ENCODE measurements at places on chromosomes 13 and 19.

DNA sequence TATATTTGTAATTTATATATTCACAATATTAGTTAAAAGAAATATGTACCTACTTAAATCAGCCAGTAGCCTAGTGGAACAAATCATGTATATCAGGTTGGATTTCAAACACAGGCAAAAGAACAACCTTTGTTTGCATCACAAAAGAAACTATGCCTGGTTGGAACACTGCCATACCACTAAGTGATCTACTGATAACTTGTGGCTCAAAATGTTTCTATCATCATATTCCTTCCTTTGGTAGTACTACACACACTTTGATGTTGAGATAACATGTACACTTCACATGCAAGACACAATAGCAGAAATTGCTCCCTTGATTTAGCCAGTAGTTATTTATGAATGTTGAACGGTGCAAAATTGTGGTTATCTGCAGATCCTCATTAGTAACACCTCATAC, 146.0 kb upstream of the GPC6 start:
- H3K4me3 ChIP-seq = no peak overlapping the region
- DNase-seq = peak; percentile 2
- no peaks in the 10 kb centered on the region for H3K36me3 ChIP-seq
- H3K27ac ChIP-seq = no peak overlapping the region
- H3K27me3 ChIP-seq = no peaks in the 10 kb centered on the region

GRCh38 chr13:102212729-102213128, 189.1 kb downstream of the FGF14 start:
- no peaks in the 10 kb centered on the region for H3K27me3 ChIP-seq
- no peak overlapping the region for H3K4me3 ChIP-seq
- H3K27ac ChIP-seq = no peak overlapping the region
- H3K4me1 ChIP-seq = no peaks in the 10 kb centered on the region
- DNase-seq = no peak

GRCh38 chr13:102680842-102681740, 13.8 kb downstream of the METTL21C start:
- no peaks in the 10 kb centered on the region for H3K27me3 ChIP-seq
- H3K36me3 ChIP-seq = peaks cover 41% of the 10 kb centered on the region
- H3K27ac ChIP-seq = no peak overlapping the region
- H3K4me3 ChIP-seq = no peak overlapping the region
- no peaks in the 10 kb centered on the region for H3K4me1 ChIP-seq

DNA sequence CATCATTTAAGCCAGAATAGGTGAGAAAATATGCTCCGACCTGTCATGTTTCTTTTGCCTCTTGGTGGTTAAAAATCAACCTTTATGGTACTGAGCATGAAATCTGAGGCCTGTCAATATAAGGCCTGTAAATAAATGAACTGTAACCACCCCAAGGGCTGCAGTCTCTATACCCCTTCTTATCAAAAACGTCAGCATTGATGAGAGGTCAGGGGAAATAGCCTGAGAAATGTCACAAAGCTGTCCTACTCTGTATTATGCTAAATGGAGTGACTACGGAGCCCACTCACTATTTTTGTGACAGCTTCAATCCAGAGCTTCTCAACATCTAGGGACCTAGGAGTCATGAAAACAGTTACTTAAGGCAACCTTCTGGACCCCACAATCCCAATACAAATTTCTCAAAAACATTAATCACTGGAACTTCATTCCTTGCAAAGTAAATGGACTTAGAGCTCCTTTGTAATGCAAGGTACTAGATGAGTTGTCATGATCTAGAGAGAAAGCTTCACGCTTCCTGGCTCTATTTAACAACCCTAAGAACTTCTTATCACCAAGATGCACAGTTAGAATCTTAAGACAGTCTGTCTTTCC, 2.7 kb upstream of the RAP2A start:
- peaks cover 19% of the 10 kb centered on the region for H3K4me1 ChIP-seq
- H3K36me3 ChIP-seq = no peaks in the 10 kb centered on the region
- no peak overlapping the region for H3K27ac ChIP-seq

- H3K4me3 ChIP-seq = no peak overlapping the region
- no peak overlapping the region for H3K27ac ChIP-seq
- H3K4me1 ChIP-seq = no peaks in the 10 kb centered on the region
- H3K27me3 ChIP-seq = no peaks in the 10 kb centered on the region
Measured at GRCh38 chr13:70896136-70896535, 787.9 kb upstream of the KLHL1 start.

DNA sequence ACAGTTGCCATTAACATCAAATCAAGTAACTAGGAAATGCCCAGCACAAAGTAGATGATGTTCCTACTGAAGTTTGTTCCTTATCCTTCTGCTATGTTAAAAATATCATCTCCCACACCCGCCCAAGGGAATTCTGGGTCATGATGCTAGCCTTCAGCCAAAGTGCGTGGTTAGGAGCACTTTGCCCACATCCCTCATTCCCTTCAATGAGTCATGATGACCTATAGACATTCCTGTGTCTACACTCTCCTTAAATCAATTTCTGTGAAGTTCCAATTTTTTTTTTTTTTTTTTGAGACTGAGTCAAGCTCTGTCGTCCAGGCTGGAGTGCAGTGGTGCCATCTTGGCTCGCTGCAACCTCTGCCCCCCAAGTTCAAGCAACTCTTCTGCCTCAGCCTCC, 17.0 kb downstream of the RXFP2 start:
- H3K4me1 ChIP-seq = no peaks in the 10 kb centered on the region
- no peak for DNase-seq
- H3K36me3 ChIP-seq = no peaks in the 10 kb centered on the region
- no peak overlapping the region for H3K4me3 ChIP-seq

GRCh38 chr13:113410472-113411201, 42.7 kb downstream of the ADPRHL1 start:
- H3K4me1 ChIP-seq = peaks cover 6% of the 10 kb centered on the region
- H3K27ac ChIP-seq = no peak overlapping the region
- no peaks in the 10 kb centered on the region for H3K36me3 ChIP-seq
- no peaks in the 10 kb centered on the region for H3K27me3 ChIP-seq

GRCh38 chr13:71828564-71828963, 38.4 kb downstream of the DACH1 start:
- H3K4me3 ChIP-seq = no peak overlapping the region
- H3K27me3 ChIP-seq = no peaks in the 10 kb centered on the region
- no peak for DNase-seq
- H3K4me1 ChIP-seq = peaks cover 35% of the 10 kb centered on the region
- H3K36me3 ChIP-seq = no peaks in the 10 kb centered on the region

DNA sequence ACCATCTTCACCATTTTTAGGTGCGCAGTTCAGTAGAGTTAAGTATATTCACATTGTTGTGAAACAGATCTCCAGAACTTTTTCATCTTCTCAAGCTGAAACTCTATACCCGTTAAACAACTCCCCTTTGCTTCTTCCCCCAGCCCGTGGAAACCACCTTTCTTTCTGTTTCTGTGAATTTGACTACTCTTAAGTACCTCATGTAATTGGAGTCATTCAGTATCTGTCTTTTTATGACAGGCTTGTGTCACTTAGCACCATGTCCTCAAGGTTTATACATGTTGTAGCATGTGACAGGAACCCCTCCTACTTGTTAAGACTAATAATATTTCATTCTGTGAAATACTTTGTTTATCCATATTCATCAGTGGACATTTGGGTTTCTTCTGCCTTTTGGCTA, 52.8 kb downstream of the TNFRSF19 start:
- no peaks in the 10 kb centered on the region for H3K36me3 ChIP-seq
- DNase-seq = no peak
- H3K4me3 ChIP-seq = no peak overlapping the region
- no peak overlapping the region for H3K27ac ChIP-seq
- H3K27me3 ChIP-seq = no peaks in the 10 kb centered on the region

DNA sequence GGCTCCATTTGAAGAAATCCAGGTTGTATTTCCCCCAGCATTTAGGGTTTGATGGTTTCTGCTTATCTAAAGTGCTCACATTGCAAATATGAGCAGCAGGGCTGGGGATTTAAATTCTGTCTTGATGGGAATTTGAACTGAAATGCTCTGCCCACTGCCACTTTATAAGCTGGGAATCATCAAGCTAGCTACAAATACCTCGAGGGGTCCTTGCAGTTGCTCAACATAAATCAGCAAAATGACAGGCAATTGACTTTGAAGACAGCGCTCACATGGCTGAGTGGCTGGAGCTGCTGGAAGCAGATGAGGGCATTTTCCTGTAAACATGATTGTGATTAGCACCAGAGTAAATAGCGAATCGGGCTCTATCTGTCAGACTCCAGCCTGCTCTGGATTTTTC, 39.4 kb upstream of the MEDAG start:
- no peak for DNase-seq
- H3K27ac ChIP-seq = peak overlapping the region; percentile 63
- no peaks in the 10 kb centered on the region for H3K4me1 ChIP-seq
- H3K36me3 ChIP-seq = no peaks in the 10 kb centered on the region
- no peaks in the 10 kb centered on the region for H3K27me3 ChIP-seq

- H3K27ac ChIP-seq = no peak overlapping the region
- H3K4me3 ChIP-seq = no peak overlapping the region
- no peaks in the 10 kb centered on the region for H3K27me3 ChIP-seq
Measured at GRCh38 chr13:23771956-23772355, 117.2 kb downstream of the MIPEP start.

GRCh38 chr19:10406191-10406590, 2.8 kb upstream of the CDC37 start:
- H3K4me3 ChIP-seq = no peak overlapping the region
- H3K36me3 ChIP-seq = no peaks in the 10 kb centered on the region
- no peak overlapping the region for H3K27ac ChIP-seq
- DNase-seq = no peak
- H3K4me1 ChIP-seq = peaks cover 86% of the 10 kb centered on the region
- H3K27me3 ChIP-seq = peaks cover 36% of the 10 kb centered on the region

- H3K36me3 ChIP-seq = no peaks in the 10 kb centered on the region
- no peaks in the 10 kb centered on the region for H3K4me1 ChIP-seq
- no peak for DNase-seq
- H3K27ac ChIP-seq = no peak overlapping the region
- H3K27me3 ChIP-seq = peaks cover 22% of the 10 kb centered on the region
Measured at GRCh38 chr13:109794095-109794494, 7.7 kb upstream of the IRS2 start.

GRCh38 chr19:12790628-12791344, 500 bp upstream of the JUNB start:
- peak overlapping the region; percentile 98 for H3K4me3 ChIP-seq
- H3K4me1 ChIP-seq = peaks cover 64% of the 10 kb centered on the region
- no peaks in the 10 kb centered on the region for H3K27me3 ChIP-seq
- peak overlapping the region; percentile 100 for H3K27ac ChIP-seq
- DNase-seq = no peak

DNA sequence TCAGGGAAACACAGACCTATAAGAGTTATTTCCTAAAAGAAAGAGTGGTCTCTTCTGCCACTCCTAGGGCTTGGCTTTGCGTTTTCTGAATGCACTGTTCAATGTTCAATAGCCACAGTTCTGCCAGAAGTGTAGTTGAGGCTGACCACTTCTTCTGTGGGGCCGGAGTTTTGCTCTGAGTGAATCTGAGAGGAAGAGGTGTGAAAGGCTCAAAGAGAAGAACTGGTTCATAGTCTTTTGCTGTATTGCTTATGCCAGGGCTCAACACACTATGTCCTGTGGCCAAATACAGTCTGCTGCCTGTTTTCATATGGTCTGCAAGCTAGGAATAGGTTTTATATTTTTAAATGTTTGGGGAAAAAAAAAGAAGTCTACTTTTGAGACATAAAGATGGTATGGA, 128.2 kb downstream of the STOML3 start:
- H3K4me3 ChIP-seq = no peak overlapping the region
- DNase-seq = no peak
- no peaks in the 10 kb centered on the region for H3K36me3 ChIP-seq
- H3K27me3 ChIP-seq = no peaks in the 10 kb centered on the region
- H3K27ac ChIP-seq = no peak overlapping the region
- H3K4me1 ChIP-seq = no peaks in the 10 kb centered on the region

DNA sequence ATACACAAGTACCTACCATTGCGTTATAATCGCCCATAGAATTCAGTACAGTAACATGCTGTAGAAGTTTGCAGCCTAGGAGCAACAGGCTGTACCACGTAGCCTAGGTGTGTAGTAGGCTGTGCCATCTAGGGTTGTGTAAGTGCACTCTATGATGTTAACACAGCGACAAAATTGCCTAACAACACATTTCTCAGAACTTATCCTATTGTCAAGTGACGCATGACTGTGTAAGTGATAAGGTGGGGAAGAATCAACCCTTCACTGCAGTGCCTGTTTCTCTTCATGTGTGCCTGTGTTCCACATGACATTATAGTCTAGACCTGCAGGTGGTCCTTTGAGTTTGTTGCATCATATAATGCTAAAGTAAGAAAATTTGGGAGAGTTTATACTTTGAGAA, 94.0 kb downstream of the PCDH9 start:
- H3K36me3 ChIP-seq = no peaks in the 10 kb centered on the region
- no peak overlapping the region for H3K4me3 ChIP-seq
- no peaks in the 10 kb centered on the region for H3K4me1 ChIP-seq
- no peak overlapping the region for H3K27ac ChIP-seq

- no peaks in the 10 kb centered on the region for H3K36me3 ChIP-seq
- DNase-seq = no peak
- H3K27me3 ChIP-seq = peaks cover 47% of the 10 kb centered on the region
- no peak overlapping the region for H3K27ac ChIP-seq
Measured at GRCh38 chr13:111917901-111918300, 149.0 kb upstream of the SOX1 start.

- H3K27ac ChIP-seq = no peak overlapping the region
- no peaks in the 10 kb centered on the region for H3K27me3 ChIP-seq
- no peak overlapping the region for H3K4me3 ChIP-seq
- no peaks in the 10 kb centered on the region for H3K36me3 ChIP-seq
- H3K4me1 ChIP-seq = no peaks in the 10 kb centered on the region
Measured at GRCh38 chr13:44421853-44422525, 48.4 kb downstream of the SERP2 start.

DNA sequence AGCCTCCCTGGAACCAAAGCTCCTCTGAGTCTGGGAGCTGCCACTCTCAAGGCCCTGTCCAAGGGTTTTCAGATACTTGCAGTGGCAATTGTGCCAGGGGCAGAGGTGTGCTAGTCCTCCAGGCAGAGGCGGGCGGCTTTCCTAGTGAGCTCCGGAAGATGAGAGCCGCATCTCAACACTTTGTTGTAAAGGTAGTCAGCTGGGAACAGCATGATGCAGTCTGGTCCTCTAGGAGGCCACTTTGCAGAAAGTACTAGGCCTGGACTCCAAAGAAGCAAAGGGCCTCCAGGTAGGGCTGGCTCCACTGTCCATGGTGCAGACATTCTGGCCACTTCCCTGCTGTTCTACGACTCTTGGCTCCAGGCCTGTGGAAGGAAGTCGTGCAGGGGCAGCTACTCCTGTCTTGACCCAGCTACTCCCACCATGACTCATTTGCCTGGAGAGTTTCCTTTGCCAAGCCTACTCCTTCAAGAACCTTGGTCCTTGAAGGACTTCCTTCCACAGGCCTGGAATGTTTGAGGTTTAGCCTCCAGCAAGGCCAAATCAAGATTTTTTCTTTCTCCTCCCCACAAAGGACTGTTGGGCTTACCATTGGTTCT, 9.9 kb upstream of the ZNF536 start:
- H3K27ac ChIP-seq = no peak overlapping the region
- H3K27me3 ChIP-seq = no peaks in the 10 kb centered on the region
- DNase-seq = no peak
- no peak overlapping the region for H3K4me3 ChIP-seq
- no peaks in the 10 kb centered on the region for H3K36me3 ChIP-seq

GRCh38 chr13:77714119-77714755, 16.8 kb downstream of the SLAIN1 start:
- no peak overlapping the region for H3K4me3 ChIP-seq
- no peaks in the 10 kb centered on the region for H3K36me3 ChIP-seq
- peaks cover 3% of the 10 kb centered on the region for H3K4me1 ChIP-seq
- DNase-seq = no peak
- H3K27me3 ChIP-seq = no peaks in the 10 kb centered on the region

Measured in left lung (tissue), 14 donors.